Glutamatergic neuron (in vitro differentiated cells): ENCODE measurements at places on chromosomes 1 and 21. TPM values are rescaled to one million over a fixed set of nuclear protein-coding genes. Genes with fewer than 3 reads are reported as not detected.

GRCh38 chr1:62922006-62922405, 138.1 kb downstream of the ATG4C start:
- no peak for DNase-seq

SPRR2G gene
- total RNA-seq, result not detected

- no peak for DNase-seq
Measured at GRCh38 chr1:3000671-3001470, 20.4 kb upstream of the ACTRT2 start.

DNA sequence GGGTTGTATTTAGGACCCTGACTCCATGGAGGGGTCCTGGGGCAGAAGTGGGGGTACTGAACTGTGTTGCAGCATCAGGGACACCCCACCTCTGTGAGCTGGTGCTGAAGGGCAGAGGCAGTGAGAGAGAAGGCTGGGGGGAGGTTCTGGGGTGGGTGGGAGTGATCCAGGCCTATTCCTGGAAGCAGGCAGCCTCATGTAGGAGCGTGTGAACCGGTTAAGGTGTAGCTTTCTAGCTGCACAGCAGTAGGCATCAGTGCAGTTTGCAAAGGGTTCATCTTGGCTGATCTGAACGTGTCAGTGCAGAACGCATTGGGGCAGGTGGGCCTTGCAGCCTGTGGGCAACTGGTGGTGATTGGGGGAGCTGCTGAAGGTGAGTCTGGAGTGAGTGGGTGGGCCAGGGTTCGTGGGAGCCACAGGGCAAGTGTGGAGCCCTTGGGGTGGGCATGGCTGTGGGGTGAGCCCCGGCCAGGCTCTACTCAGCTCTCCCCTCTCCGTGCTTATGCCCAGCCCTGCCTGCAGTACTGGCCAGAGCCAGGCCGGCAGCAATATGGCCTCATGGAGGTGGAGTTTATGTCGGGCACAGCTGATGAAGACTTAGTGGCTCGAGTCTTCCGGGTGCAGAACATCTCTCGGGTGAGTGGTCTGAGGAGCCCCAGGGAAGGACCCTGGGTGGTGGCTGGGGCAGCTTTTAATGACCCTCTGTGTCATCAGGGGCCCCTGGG, 86.7 kb downstream of the PTPRU start:
- DNase-seq, result no peak

MRPL20 gene
- total RNA-seq, result 98.6 TPM

CD1C gene
- not detected for total RNA-seq

GJA8 gene
- total RNA-seq, result not detected

DNA sequence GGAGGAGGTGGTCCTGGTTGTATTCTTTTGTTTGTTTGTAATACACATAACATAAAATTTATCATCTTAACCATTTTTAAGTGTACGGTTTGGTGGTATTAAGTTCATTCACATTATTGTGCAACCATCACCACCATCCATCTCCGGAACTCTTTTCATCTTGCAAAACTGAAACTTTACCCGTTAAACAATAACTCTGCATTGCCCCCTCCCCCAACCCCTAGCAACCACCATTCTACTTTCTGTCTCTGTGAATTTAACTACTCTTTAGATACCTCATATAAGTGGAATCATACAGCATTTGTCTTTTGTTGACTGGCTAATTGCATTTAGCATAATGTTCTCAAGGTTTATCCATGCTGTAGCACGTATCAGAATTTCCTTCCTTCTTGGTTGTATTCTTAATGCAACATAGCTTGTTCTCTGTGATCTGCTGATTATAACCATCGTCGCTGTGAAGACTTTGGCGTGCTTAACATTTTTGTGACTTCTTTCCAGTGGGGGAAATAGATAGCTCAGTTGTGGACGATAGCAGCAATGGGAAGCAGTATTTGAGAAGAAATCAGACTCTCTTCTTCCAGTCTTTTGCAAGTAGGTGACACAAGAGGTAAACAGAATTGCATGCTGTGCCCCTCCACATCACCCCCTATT, 117.5 kb upstream of the HOOK1 start:
- no peak for DNase-seq

DENND1B gene
- 22.1 TPM for total RNA-seq

DNA sequence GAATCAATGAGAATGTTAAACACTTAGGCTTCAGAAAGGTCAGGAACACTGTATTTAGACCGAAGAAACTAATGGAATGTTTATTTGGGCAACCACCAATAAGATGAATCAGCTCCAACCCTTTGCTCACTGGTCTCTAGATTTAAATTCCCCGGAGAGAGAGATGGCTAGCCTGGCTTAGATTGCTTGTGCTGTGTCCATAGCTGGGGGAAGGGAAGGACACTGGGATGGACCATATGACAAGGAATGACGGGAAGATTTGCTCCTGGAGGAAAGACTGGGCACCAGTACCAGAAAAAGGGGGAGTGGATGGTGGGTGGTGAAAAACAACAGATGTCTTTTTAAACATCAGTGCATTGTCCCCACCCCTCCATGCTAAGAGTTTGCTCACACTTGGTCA, 426.6 kb downstream of the DUSP10 start:
- DNase-seq, result no peak

DNA sequence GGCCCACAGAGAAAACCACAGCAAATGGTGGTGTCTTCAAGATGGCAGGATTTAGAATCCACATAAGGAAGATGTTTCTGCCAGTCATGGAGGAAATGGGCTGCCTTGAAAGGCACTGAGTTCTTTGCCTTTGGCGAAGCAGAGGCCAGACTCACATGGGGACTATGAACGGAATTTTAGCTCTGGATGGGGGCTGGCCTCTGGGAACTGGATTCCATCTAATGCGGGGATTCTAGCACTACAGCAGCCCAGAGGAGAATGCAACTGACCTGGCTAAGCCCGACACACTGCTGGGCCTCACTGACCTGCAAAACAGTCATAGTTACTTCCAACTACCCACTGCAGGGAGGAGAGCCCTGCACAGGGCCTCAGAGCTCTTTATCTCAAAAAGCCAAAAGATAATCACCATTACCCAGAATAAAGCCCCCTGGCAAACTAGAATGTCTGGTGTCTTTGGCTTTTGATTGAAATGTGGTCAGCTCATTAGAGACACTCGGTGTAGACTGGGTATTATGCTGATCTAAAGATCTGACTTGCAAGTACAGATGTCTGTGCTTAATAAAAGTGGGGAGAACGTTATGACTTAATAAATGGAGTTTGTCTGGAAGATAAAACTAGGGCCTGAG, 11.6 kb downstream of the HCRTR1 start:
- no peak for DNase-seq

DNA sequence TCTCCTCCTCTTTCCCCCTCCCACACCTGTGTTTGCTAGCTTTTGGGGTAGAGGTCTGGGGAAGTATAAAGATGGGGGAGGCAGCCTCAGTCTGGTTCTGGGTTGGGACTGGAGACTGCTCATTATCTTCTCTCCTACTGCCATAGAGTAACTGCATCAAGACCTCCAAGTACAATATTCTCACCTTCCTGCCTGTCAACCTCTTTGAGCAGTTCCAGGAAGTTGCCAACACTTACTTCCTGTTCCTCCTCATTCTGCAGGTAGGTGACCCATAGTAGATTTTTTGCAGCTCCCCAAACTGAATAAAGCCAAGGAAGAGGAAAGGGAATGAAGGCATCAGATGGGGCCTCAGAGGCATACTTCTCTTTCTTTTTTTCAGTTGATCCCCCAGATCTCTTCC, 5.3 kb downstream of the ATP8B2 start:
- DNase-seq, result no peak

DNA sequence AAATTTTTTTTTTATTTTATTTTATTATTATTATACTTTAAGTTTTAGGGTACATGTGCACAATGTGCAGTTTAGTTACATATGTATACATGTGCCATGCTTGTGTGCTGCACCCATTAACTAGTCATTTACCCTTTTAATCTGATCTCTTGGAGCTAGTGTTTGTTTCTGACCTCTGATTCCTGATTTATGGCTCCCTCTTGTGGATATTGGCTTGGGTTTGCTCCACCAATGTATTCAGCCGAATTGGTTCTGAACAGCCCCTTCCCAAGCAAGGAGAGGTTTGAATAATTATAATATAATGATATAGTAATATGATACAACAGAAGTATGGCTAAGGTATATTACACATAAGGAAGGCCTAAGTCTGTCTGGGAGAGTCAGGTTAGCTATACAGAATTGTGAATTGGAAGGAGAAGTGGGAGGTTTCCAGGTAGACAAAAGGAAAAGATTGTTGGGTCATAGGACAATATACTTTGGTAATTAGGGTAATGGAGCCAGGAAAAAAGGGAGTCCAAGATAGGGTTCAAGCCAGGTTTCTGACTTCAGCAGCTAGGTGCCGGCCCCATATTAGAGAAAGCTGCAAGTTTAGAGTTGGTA, 53.1 kb upstream of the HMCN1 start:
- no peak for DNase-seq

DNA sequence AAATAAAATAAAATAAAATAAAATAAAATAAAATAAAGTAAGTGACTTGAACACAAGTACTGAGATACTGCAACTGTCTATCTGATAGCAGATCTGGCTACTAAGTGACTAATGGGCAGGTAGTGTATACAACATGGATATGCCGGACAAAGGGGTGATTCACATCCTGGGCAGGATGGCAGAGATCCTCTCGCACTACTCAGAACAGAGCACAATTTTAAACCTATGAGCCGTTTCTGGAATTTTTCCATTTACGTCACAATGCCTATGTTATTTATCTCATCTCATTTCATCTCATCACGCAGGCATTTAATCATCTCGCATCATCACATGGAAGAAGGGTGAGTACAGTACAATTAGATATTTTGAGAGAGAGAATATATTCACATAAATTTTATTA, 233.3 kb upstream of the COA6 start:
- DNase-seq, result no peak

INKA2 gene
- 112 TPM for total RNA-seq

TTC22 gene
- not detected for total RNA-seq

DNA sequence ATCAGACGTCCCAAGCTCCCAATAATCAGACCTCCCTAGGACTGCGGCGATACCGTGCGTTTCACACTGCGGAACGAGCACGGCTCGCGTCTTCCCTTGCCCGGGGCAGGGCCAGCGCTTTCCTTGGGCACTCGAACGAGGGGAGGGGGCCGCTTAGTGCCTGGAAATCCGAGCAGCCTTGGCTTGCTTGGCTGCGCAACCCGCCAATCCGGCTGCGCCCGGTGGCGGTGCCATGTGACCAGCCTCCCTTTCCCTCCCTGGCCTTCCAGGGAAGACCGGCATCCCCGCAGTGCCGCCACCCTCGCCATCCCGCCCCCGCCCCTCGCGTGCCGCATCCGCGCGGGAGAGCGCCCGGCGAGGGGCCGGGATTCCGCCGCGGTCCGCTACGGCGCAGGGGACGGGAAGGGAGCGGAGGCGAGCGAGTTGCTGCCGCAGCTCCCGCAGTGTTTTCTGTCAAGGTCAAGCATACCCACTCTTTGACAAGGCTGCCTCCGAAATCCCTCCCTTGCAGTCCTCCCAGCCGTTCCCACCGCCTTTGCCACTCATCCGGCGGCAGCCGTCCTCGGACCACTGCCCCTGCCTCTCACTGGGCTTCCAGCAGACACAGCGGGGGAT, 8.3 kb upstream of the RNF19B start:
- DNase-seq, result peak; percentile 78

DNA sequence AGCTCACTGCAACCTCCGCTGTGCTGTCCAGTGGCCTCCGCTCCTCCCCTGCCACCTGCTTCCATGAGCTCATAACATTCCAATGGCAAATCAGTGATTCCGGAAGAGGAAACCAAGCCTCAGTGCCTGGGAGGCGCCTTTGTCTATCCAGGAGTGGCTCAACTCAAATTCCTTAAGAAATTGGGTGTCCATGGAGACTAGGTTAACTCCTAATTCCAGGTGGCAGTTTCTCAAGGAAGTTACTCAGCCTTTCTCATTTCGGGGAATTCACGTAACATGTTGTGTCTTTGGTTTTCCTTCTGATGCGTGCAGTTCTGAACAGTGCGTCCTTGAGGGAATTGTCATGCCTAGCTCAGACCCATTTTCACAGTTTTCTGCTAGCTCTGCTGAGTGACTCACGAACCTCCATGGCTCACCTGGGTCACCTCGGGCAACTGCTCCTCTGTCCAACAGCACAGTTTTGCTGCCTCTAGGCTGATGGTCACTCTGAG, 89.9 kb upstream of the DSCAM start:
- no peak for DNase-seq

DNA sequence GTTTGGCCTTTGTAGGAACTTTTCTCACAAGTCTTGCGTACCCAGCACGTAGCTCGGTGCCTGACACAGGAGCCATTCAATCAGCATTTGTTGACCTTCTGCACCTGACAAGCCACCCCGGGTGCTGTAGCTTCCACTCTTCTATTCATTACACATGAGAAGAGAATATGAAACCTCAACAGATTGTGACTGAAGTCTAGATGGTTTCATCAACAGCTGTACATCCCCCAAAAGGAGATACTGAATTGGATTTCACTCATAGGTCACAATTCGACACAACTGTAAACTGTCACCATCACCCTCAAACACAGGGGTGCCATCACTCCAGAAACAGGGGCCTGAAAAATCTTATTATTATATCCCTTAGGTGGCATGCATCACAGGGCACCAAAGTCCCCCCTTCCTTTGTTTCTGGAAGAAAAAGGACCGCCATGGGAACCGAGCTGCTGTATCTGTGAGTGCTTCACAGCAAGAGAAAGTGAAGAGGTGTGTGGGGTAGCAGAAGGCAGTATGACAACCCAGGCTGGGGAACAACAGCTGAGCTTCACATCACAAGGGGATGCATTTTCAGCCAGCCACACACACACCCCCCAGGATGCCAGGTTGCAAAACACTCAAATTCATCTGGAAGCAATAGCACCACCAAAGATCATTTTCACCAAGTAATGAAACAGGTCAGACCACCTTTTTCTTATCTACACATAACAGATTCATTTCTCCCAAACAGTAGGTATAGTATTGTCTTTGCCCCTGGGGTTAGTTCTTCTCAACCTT, 225.7 kb downstream of the TOMM20 start:
- no peak for DNase-seq

GRCh38 chr1:116374353-116375147, 1.5 kb downstream of the ATP1A1 start:
- DNase-seq, result peak; percentile 26

DNA sequence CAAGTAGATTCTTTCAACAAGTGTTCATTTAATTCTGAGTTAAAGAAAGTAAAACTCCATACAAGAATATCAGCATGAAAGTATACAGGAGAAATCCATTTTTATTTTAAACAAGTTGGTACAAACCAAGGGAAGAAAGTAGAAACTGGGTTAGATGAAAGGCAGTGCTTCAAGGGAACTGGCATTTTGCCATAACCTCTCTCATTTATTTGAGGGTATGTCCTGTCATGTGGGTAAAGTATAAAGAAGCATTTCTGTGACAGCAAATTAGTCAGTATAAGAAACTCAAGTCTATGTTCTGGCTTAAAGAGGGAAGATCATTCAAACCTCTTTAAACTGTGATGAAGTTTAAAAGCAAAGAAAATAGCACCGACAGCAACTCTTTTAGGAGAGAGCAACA, 32.0 kb downstream of the OLFM3 start:
- no peak for DNase-seq
